ENCODE measurements at places on chromosomes 1 and 21. TPM values are rescaled to one million over a fixed set of nuclear protein-coding genes. Genes with fewer than 3 reads are reported as not detected.

Gene CFHR4
- not detected for total RNA-seq

Gene SPRR4
- not detected for total RNA-seq

Gene B3GALT5
- total RNA-seq = 0.02 TPM

Gene TSPAN2
- total RNA-seq = not detected

Gene FMO3
- not detected for total RNA-seq

Gene LYPD8
- total RNA-seq = not detected

Gene GBP7
- not detected for total RNA-seq

Gene OR10J1
- not detected for total RNA-seq

Gene PFKFB2
- total RNA-seq = 9.4 TPM

Gene PHGDH
- total RNA-seq = 133 TPM

Gene NTNG1
- not detected for total RNA-seq

Gene FMN2
- total RNA-seq = not detected

Gene TNN
- total RNA-seq = not detected

Gene UBL4B
- not detected for total RNA-seq

Gene ZBED6
- total RNA-seq = 17.2 TPM
